ENCODE measurements at places on chromosomes 3 and 15.

GRCh38 chr3:69770219-69770618 is 31.0 kb downstream of the MITF start:
- no peak for DNase-seq

DNA sequence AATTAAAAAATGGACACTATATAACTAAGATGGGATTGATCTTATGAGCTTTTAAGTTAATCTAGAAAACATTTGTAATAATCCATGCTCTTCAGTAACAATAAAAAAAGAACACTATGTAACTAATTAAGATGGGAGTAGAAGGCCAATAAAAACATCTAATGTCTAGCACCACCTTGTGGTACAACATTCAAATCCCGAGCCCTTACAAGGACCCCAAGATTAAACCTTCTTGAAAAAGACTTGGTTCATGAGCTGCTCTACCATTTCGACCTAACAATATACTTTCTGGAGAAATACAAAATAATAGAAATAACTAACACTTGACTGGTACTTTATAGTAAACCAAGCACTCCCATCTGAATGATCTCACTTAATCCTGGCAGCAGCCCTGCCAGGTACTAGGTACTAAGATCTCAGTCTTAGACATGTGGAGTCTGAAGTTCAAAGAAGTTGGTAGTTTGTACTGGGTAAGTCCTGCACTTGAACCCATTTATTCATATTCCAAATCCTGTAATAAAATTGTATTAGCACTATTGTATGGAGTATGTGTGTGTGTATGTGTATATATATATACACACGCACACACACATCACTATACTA is 21.8 kb downstream of the METTL6 start:
- no peak for DNase-seq

GRCh38 chr3:148943506-148944205 is 47.7 kb upstream of the GYG1 start:
- no peak for DNase-seq

GRCh38 chr3:197424266-197424665 is 125.9 kb upstream of the DLG1 start:
- no peak for DNase-seq

GRCh38 chr3:182597621-182598041 is 195.7 kb upstream of the ATP11B start:
- DNase-seq = no peak

DNA sequence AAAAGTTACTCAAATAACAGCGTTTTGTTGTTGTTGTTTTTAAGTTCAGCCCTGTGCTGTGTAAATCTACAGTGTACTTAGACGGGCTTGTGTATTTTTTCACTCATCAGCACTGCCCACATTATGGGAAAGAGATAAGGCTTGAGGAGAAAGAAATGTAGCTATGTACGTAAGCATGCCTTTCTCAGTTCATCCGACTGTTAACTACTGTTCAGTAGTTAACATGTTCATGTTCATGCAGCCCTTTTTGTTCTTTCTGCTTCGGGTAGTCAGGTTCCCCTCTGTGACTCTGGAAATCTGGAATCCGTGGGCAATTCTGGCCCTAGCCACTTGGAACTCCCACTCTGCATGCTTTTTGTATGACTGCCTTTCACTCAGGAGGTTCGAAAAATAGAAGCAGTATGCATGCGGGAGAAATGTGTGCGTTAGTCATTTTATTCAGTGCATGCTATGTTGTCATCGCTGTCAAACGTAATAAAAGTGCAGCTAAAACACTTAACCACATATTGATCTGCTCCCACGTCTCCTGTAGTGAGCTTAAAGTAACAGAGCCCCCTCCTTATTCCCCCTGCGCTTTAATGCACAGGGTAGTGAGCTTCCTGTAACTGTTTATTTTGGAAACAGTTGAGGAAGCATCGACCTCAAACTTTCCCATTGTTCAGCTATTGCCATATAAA is 283.1 kb upstream of the NR2F2 start:
- DNase-seq = no peak
